Right lobe of liver (tissue), 6 donors: ENCODE measurements at places on chromosomes 7 and 10.
A peak's percentile ranks its signal among the peaks of the same experiment; 100 is the strongest.

DNA sequence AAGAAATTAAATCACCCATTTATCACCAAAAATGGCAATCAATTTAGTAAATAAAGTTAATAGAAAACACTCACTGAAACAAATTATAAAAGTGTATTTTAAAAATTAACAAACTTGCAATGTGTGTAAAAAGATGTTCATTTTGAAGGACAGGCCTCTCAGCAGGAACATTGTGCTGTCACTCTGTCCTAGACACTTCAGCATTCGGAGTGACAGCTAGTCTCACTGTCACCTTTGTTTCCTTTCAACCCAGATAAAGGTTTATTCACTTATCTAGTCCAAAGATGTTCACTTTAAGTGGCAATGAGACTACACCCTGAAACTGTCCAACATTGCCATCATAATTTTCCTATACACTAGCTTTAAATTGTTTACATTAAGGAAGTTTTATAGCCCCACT, 91.9 kb upstream of the PLXDC2 start:
- no peak overlapping the region for H3K4me3 ChIP-seq
- no peak for DNase-seq
- no peak overlapping the region for H3K27ac ChIP-seq
- no peaks in the 10 kb centered on the region for H3K27me3 ChIP-seq
- H3K36me3 ChIP-seq, result no peaks in the 10 kb centered on the region

DNA sequence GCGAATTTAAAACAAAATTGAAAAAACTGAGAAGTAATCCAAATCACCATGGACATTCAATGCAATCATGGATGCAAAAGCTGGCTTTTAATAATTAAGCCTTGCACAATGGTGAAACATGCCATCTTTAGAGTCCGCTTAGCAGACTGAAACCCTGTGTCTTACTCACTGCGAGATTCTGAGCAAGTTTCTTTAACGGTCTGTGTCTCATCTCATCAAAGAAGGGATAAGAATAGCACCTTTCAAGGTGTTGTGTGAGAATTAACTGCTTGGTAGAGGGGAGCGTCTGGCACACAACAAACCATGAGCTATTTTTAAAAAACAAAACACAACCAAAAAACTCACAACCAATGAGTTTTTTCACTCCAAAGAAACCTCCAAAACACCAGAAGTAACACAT, 21.4 kb downstream of the ACBD7 start:
- DNase-seq, result no peak
- H3K4me1 ChIP-seq, result no peaks in the 10 kb centered on the region
- no peaks in the 10 kb centered on the region for H3K27me3 ChIP-seq
- no peak overlapping the region for H3K4me3 ChIP-seq

GRCh38 chr7:5625938-5626337, 155.5 kb downstream of the RNF216 start:
- no peaks in the 10 kb centered on the region for H3K27me3 ChIP-seq
- no peak overlapping the region for H3K27ac ChIP-seq
- peaks cover 12% of the 10 kb centered on the region for H3K36me3 ChIP-seq
- H3K4me1 ChIP-seq, result no peaks in the 10 kb centered on the region

- peak overlapping the region; percentile 33 for H3K27ac ChIP-seq
- no peaks in the 10 kb centered on the region for H3K36me3 ChIP-seq
- H3K27me3 ChIP-seq, result no peaks in the 10 kb centered on the region
- no peaks in the 10 kb centered on the region for H3K4me1 ChIP-seq
- DNase-seq, result peak; percentile 88
- H3K4me3 ChIP-seq, result no peak overlapping the region
Measured at GRCh38 chr7:102155821-102156441, 130.7 kb upstream of the SH2B2 start.

DNA sequence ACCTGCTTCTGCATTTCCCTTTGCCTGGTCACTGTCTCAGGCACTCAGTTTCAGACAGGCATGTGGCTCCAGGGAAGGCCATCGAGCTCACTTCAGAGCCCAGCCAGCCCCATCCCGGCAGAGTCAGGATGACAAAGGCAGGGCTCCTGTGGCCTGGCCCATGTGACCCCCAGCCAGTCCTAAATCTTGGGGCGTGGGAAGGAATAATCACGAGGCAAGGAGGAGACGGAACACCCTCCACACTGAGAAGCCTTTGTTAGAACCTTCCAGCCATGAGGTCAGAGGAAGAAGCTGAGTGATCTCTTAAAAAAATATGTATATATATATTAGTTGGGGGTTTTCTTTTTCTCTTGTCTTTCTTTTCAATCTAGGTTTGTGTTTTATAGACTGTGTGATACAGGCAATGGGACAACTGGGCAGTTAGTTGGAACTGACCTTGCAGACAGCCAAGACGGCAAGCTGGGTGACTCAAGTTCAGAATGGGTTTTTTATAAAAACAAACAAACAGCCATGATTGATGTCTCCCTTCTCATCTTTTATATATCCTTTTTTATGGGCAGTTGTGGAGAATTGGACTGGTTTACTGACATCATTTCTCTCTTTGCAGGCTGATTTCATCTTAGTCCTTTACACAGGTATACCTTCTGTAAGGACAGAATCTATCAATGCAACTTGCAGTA, 60.8 kb downstream of the CHN2 start:
- no peaks in the 10 kb centered on the region for H3K36me3 ChIP-seq
- H3K27me3 ChIP-seq, result no peaks in the 10 kb centered on the region
- no peak overlapping the region for H3K27ac ChIP-seq
- H3K4me1 ChIP-seq, result no peaks in the 10 kb centered on the region

GRCh38 chr7:131302876-131303707, 24.6 kb upstream of the MKLN1 start:
- H3K4me3 ChIP-seq, result no peak overlapping the region
- no peaks in the 10 kb centered on the region for H3K36me3 ChIP-seq
- H3K27me3 ChIP-seq, result no peaks in the 10 kb centered on the region
- H3K4me1 ChIP-seq, result no peaks in the 10 kb centered on the region
- H3K27ac ChIP-seq, result no peak overlapping the region

DNA sequence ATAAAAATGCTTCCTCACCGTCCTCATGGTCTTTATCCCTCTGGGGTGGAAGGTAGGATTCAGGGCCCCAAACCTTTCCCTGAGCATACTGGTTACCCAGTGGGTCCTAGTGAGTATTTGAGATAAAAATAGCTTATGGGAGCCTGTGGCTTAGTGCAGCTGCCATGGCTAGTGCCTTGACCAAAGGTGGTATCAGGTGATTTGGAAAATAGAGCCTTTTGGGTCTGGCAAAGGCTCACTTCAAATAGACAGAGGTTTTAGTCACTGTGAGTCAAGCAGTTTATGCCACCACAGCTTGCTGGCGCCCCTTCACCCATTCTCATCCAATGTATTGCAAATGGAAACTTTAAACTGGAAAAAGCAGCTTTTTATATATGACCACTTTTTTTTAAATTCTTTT, 30.4 kb downstream of the PLAU start:
- H3K27me3 ChIP-seq, result no peaks in the 10 kb centered on the region
- no peaks in the 10 kb centered on the region for H3K36me3 ChIP-seq
- no peaks in the 10 kb centered on the region for H3K4me1 ChIP-seq
- no peak overlapping the region for H3K4me3 ChIP-seq
- no peak for DNase-seq
- no peak overlapping the region for H3K27ac ChIP-seq

- no peak for DNase-seq
- no peak overlapping the region for H3K4me3 ChIP-seq
- no peaks in the 10 kb centered on the region for H3K36me3 ChIP-seq
- no peaks in the 10 kb centered on the region for H3K4me1 ChIP-seq
- H3K27me3 ChIP-seq, result peaks cover 4% of the 10 kb centered on the region
Measured at GRCh38 chr10:9023206-9023605, 968.7 kb downstream of the GATA3 start.

GRCh38 chr10:122461367-122461728, at the start of gene HTRA1:
HTRA1 (plus strand) TSS chr10:122461553; CDS start chr10:122461653, 100 bp downstream.
- DNase-seq, result peak; percentile 90
- H3K27me3 ChIP-seq, result no peaks in the 10 kb centered on the region
- peak within 1 kb of the TSS; percentile 77 for H3K4me3 ChIP-seq
- H3K27ac ChIP-seq, result peak within 1 kb of the TSS; percentile 62
- no peaks in the 10 kb centered on the region for H3K4me1 ChIP-seq

GRCh38 chr7:157928808-157929425, 592.1 kb downstream of the DNAJB6 start:
- no peak overlapping the region for H3K27ac ChIP-seq
- H3K4me3 ChIP-seq, result no peak overlapping the region
- H3K27me3 ChIP-seq, result no peaks in the 10 kb centered on the region
- no peaks in the 10 kb centered on the region for H3K36me3 ChIP-seq

GRCh38 chr7:138459413-138460175, 465 bp upstream of the TRIM24 start:
- no peaks in the 10 kb centered on the region for H3K36me3 ChIP-seq
- H3K27me3 ChIP-seq, result no peaks in the 10 kb centered on the region
- H3K4me1 ChIP-seq, result peaks cover 4% of the 10 kb centered on the region

- peaks cover 19% of the 10 kb centered on the region for H3K36me3 ChIP-seq
- H3K27ac ChIP-seq, result peak overlapping the region; percentile 36
- no peak overlapping the region for H3K4me3 ChIP-seq
- no peaks in the 10 kb centered on the region for H3K27me3 ChIP-seq
- peaks cover 47% of the 10 kb centered on the region for H3K4me1 ChIP-seq
Measured at GRCh38 chr10:103616705-103617601, 123.4 kb downstream of the NEURL1 start.

GRCh38 chr10:131169146-131169545, 142.4 kb downstream of the TCERG1L start:
- no peak overlapping the region for H3K4me3 ChIP-seq
- H3K27ac ChIP-seq, result no peak overlapping the region
- H3K27me3 ChIP-seq, result no peaks in the 10 kb centered on the region
- DNase-seq, result no peak
- no peaks in the 10 kb centered on the region for H3K4me1 ChIP-seq
- no peaks in the 10 kb centered on the region for H3K36me3 ChIP-seq

DNA sequence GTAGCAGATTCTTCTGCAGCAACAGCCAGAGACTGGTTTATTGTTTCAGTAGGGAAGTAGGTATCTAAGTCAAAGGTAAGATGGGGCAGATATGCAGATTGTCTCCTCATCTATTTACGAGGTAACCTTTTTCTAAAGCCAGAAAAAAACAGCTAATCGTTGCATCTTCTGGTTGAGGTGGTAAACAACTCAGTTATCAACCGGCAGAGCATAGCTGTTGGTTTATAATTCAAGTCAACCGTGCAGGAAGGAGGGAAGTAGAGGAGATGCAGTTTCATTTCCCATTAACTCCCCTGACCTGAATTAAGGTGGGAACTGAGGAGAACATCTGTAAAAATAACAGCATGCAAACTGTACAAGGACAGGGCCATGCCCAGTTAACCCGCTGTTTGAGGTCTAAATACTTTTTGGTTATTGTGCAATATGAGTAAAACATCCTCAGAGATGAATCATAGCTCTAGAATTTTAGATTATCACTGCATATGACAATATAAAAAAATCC, 156.5 kb upstream of the ITGB1 start:
- H3K4me3 ChIP-seq, result no peak overlapping the region
- no peaks in the 10 kb centered on the region for H3K36me3 ChIP-seq
- no peak overlapping the region for H3K27ac ChIP-seq
- no peaks in the 10 kb centered on the region for H3K27me3 ChIP-seq

DNA sequence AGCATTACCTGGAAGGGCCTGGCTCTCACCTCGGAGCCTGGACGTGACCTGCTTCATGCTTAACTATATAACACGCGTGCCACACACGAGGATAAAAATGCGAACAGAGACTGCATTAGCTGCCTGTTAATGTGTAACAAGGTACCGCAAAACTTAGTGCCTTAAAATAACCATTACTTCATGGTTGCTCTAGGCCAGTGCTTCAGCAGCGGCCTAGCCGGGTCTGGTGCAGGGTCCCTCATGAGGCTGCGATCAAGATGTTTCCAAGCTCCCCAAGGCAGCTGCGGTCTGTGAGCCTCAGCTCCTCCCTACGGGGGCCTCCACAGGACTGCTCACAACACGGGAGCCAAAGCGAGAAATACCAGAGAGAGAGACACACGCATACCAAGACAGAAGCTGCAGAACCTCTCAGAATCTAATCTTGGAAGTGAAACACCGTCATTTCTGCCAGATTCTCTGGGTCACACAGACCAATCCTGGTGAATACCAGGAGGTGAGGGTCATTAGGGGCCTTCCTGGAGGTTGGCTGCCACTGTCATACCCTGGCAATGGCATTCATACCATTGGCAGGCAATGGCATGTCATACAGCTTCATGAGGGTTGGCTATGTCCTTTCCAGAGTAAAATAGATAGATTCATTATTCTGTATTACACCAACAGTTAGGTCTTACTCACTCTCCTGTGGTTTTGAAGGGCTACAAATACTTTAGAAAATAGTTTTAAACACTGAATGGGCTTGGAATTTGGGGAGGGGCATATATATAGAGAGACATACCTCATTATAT, 94.5 kb downstream of the HIPK2 start:
- H3K4me1 ChIP-seq, result no peaks in the 10 kb centered on the region
- H3K36me3 ChIP-seq, result no peaks in the 10 kb centered on the region
- no peak overlapping the region for H3K4me3 ChIP-seq
- H3K27me3 ChIP-seq, result no peaks in the 10 kb centered on the region

GRCh38 chr10:108412323-108412722, 1247.8 kb upstream of the SORCS1 start:
- H3K4me3 ChIP-seq, result no peak overlapping the region
- no peaks in the 10 kb centered on the region for H3K4me1 ChIP-seq
- DNase-seq, result no peak
- H3K27ac ChIP-seq, result no peak overlapping the region
- no peaks in the 10 kb centered on the region for H3K27me3 ChIP-seq

DNA sequence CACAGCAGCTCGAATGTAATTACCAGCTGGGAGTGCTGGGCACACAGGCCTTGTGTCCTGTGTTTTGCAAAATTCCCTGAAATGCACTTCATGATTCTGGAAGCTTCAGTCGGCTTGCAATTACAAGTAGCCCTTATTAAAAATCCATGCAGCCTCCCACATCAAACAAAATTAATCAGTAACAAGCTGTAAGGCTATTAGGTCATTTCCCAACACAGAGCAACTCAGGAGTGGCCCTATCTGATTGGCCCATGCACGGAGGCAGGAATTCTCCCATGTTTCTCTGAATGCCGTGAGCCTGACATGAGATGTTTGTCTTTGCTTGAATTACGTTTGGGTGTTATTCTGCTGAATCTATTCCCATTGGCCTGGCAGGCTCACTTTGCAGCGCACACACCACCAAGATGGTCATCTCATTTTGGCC, 36.9 kb downstream of the FOXL3 start:
- no peak overlapping the region for H3K4me3 ChIP-seq
- H3K36me3 ChIP-seq, result no peaks in the 10 kb centered on the region
- H3K27me3 ChIP-seq, result no peaks in the 10 kb centered on the region
- no peak for DNase-seq

DNA sequence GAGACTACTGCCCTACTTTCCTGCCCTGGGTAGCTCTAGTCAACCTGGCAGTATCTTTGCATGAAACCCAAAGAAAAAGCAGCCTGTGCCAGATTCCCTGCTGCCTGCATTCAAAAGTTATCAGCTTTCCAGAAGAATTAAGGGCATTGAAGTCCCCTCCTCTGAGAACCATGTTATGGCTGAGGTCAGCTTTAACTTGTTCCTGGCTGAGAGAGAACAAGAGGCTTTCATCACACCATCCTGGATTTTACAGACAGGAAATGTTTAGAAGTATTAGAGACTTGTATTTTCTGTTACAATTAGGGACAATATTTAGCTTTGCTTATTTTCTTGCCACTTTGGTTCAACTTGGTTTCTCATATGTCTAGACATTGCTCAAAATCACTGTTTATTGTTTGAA, 238.8 kb downstream of the ARL4A start:
- peaks cover 9% of the 10 kb centered on the region for H3K4me1 ChIP-seq
- no peak for DNase-seq
- H3K27ac ChIP-seq, result no peak overlapping the region
- no peak overlapping the region for H3K4me3 ChIP-seq
- no peaks in the 10 kb centered on the region for H3K36me3 ChIP-seq
